Subcutaneous adipose tissue (tissue), 4 donors: ENCODE measurements at places on chromosomes 16 and 17. TPM values are rescaled to one million over a fixed set of nuclear protein-coding genes. Genes with fewer than 3 reads are reported as not detected.

The SLFN14 gene
- not detected for total RNA-seq

The PRSS8 gene
- not detected for total RNA-seq

The TBC1D3H gene
- total RNA-seq, result not detected

The RAB26 gene
- total RNA-seq, result not detected

The HOXB7 gene
- total RNA-seq, result 2.3 TPM

The ABCC12 gene
- not detected for total RNA-seq

The HOXB1 gene
- not detected for total RNA-seq

The NGFR gene
- 1.6 TPM for total RNA-seq

The CIBAR2 gene
- not detected for total RNA-seq

The TVP23A gene
- total RNA-seq, result not detected

The CAMTA2 gene
- 21.2 TPM for total RNA-seq

The VAT1L gene
- 0.34 TPM for total RNA-seq

The GPRC5C gene
- 11.9 TPM for total RNA-seq

The CCL16 gene
- not detected for total RNA-seq
